ENCODE measurements at places on chromosomes 16 and 17. TPM values are rescaled to one million over a fixed set of nuclear protein-coding genes. Genes with fewer than 3 reads are reported as not detected.

DNA sequence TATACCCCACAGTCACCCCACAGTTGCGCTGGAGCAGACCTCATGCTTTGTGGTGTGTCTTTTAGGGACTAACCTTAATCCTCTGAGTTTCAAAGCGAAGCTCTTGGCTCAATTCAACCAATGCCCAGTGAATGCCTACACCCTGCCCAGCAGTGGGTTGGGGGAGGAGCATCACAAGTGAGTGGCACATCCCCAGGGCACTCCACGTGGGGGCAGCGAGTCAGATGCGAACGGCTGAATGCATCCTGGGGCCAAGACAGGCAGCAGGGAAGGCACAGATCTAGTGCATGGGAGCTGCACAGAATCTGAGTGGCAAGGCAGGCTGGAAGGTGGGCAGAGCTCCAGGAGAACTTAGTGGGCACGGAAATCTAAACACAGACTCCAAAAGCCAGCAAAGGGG lies 39.2 kb downstream of the IFT140 start:
- DNase-seq: no peak

The KRT28 gene
- not detected for polyA plus RNA-seq

The GDPD3 gene
- 6.4 TPM for polyA plus RNA-seq

DNA sequence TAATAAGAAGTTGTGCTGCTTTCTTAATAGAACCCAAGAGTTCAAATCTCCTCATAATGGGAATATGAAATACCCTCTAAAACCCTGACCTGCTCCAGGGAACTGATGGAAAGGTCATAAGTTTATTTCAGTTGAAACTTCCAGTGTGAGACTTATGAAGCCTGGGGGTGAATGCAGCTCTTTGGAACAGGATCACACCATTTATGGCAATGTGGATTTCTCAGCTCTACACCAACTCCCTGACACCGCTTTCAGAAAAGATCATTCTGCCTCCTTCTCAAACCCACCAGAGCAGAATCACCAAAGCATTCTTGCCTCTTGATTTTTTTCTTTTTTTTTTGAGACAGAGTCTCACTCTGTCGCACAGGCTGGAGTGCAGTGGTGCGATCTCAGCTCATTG lies 16.7 kb upstream of the KPNB1 start:
- DNase-seq: no peak

- no peak for DNase-seq
Observed at GRCh38 chr16:58062821-58063220, 37.3 kb downstream of the MMP15 start.

DNA sequence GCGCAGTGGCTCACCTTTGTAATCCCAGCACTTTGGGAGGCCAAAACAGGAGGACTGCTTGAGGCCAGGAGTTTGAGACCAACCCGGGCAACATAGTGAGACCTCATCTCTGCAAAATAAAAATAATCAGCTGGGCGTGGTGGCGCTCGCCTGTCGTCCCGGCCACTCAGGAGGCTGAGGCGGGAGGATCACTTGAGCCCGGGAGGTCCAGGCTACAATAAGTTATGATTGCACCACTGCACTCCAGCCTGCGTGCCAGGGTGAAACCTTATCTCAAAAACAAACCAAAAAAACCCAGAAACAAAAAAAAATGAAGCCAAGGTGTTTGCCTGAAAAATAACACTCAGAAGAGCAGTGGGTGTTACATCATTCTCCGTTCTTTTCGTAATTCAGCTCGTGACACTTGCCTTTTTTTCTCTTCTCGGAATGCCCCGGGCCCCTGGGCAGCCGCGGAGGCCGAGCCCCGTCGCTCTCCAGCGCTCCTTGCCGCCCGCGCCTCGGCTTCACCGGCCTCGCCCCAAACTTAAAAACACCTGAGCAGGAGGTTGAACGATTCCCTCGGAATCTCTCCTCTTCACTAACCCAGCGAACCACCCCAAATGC lies 17.0 kb downstream of the PRCD start:
- no peak for DNase-seq

DNA sequence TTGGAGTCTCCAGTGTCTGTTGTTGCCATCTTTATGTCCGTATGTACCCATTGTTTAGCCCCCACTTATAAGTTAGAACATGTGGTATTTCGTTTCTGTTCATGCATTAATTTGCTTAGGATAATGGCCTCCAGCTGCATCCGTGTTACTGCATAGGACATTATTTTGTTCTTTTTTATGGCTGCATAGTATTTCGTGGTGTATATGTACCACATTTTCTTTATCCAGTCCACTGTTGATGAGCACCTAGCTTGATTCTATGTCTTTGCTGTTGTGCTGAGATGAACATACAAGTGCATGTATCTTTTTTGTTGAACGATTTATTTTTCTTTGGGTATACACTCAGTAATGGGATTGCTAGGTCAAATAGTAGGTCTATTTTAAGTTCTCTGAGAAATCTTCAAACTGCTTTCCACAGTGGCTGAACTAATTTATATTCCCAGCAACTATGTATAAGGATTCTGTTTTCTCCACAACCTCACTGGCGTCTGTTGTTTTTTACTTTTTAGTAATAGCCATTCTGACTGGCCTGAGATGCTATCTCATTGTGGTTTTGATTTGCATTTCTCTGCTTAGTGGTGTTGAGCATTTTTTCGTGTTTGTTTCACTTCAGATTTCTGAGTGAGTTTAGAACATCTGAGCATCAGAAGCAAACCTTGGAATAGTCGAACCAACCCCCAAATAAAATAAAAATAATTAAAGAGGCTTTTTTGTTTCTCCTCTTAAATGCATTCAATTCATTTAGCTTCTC lies 304.7 kb downstream of the ZFHX3 start:
- no peak for DNase-seq

The PERCC1 gene
- polyA plus RNA-seq: 0.04 TPM

DNA sequence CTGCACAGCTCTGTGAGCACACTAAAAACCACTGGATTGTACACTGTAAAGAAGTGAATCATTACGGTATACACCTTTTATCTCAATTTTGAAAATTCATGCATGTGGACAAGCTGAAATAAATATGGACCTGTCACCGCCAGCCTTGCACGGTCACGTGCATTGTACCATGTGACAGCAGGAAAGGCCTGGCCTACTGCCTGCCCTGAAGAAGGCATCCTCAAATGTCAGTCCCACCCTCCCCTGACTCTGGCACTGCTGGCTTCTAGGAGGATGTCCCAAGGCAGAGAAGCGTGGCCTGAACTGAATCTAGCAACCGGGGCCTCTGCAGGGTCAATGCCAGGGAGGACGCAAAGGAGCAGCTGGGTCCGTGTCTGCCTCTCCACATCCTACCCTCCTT lies 34.6 kb downstream of the SLC38A8 start:
- DNase-seq: no peak

The CRHR1 gene
- polyA plus RNA-seq: not detected

DNA sequence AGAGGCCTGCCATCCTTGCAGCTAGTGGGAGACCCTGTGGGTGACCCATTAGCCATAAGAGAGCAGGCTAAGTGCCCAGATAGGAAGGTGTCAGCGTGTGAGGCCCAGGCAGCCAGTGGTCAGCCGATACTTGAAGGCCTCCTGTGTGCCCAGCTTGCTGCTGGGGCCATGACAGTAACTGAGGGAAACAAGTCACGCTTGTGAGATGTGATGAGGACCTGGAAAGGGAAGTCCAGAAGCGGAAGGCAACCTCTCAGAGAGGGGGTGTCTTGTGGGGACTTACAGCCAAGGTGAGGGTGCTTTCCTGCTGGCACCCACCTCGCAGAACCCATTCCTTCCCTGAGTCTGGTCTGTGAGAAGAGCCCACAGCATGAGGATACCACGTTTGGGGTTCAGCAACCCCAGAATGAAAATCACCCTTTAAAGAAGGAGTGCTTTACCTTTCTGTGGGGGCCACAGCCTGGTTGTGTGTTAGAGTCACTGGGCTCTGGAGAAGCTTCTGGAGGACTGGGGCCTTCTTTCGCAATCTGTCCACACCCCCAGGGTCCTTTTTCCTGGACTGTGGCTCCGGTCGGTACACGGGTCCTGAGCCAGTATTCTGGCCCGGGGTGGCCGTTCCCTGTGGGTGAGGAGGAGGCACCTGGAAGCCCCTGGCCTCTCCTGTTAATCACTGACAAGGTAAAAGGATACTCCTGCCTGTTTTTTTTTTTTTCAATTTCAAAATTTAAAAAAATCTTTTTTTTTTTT lies 53.9 kb downstream of the PLCG2 start:
- DNase-seq: no peak

DNA sequence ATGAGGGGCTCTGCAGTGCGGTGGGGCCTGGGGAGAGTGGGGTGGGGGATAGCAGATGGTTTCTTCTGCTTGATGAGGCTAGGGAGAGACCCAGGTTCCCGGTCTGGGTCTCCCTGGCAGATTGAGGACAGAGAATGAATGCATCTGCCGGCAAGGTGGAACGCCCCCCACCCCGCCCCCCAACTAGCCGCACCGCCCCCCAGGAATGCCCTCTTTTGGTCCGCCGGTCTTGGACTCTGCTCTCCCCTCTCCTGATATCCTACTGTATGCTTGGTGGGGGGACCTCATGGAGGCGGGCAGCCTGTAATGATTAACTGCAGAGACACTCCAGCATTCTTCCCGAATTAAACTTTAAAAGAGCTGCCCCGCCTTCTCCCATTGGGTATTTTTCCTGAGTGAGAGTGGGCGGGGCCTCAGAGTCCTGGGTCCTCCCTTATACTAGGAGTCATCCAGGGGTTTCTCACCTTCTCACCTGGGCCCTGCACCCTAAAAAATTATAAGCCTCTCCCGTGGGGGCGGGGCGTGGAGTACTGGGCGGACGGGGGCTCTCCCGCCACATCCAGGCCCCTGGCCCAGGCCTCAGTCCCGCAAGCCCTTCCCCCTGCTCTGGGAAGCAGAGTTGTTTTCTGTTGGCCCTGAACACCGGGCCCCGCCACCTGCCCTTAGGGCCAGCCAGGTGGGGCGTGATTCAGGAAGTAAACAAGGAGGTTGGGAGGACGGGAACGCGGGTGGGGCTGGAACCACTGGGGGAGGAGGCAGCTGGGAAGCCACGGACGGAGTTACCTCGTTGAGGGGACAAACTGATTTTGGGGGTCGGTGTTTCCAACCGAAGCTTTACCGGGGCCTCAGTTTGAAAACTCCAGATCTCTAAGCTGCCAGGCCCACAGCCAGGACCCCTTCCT lies 1.5 kb downstream of the GRB7 start:
- no peak for DNase-seq

- no peak for DNase-seq
Observed at GRCh38 chr17:27873746-27874145, 19.4 kb downstream of the LYRM9 start.

The RUNDC3A gene
- polyA plus RNA-seq: not detected

- DNase-seq: no peak
Observed at GRCh38 chr17:61510991-61511390, 58.8 kb downstream of the TBX4 start.

The GCGR gene
- 0.03 TPM for polyA plus RNA-seq

DNA sequence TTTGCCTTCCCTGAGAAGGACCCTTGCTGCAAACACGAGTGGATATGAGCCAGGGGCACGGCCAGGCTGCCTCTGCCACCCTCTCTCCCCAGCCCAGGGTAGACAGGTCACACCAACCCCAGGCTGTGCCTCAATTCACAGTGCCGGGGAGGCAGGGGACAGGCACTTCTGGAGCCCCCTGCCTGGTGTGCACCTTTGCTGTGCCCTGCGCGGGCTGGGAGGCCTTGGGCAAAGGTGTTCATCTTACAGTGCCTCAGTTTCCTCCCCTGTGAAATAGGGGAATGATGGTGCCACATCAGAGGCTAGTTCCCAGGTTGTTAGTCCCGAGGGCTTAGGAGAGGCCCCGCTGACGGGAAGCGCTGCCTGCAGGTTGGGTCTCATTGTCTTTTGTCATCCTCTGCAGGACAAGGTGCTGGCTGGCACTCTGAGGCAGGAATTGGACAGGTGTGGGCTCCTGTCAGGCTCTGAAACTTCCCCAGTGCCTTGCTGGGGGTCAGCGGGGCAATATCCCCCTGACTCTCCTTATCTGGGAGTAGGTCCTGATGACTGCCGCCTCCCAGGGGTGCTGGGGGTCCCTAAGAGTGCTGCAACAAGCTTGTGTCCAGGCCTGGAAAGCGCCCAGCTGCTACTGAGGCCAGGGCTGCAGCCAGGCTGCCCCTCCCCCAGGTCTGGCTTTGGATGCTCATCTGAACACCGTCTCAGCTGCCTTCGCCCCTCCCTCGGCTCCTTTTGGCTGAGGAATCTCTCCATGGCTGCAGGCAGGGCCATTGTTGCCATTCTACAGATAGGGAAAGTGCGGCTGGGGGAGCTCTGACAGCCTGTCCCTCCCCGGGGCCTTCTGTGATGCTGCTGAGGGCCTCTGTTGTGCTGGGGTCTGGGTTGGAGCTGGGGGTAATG lies 3.1 kb downstream of the PRSS21 start:
- DNase-seq: no peak

GRCh38 chr16:48318630-48319029 lies 66.6 kb downstream of the SIAH1 start:
- DNase-seq: peak; percentile 74

GRCh38 chr16:79500286-79500685 lies 100.3 kb downstream of the MAF start:
- no peak for DNase-seq

- no peak for DNase-seq
Observed at GRCh38 chr17:9380361-9380760, 195.3 kb downstream of the STX8 start.

Measured in heart right ventricle (tissue), 16 donors.